ENCODE measurements at places on chromosomes 3 and 15.

DNA sequence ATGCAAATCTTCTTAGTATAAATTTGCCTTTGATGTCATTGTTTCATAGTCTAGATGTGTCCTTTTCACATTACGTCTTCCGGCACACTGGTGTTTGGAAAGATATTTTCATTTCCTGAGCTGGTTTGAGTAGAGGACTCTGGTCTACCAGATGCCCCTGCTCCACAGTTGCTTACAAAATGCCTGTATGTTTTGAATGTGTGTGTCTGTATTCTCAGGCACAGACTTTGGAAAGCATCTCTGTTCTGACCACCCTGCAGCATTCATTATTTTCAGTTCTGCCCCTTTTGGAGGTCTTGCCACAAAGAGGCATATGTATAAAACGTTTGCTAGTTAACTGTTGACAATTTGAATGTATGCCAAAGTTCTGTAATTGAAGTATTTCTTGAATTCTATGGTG, 236.0 kb upstream of the GOLIM4 start:
- DNase-seq = no peak

DNA sequence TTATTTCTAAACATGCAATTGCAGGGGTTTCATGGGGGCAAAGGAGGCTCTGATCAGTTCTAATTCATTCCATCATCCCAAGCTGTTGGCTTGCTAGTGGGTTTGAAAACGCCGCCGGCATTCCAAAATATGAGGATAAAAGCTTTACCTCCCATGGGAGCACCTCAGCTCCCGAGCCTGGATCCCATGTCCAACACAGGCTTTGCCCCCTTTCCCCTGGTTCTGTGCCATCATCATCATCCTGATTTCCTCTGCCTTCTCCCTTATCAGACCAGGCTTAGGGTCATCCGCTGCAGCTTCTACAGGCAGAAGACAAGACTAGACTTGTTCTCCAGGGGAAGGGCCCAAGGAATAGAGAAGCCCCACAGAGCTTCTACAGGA, 25.4 kb downstream of the SH3BP5 start:
- DNase-seq = no peak

DNA sequence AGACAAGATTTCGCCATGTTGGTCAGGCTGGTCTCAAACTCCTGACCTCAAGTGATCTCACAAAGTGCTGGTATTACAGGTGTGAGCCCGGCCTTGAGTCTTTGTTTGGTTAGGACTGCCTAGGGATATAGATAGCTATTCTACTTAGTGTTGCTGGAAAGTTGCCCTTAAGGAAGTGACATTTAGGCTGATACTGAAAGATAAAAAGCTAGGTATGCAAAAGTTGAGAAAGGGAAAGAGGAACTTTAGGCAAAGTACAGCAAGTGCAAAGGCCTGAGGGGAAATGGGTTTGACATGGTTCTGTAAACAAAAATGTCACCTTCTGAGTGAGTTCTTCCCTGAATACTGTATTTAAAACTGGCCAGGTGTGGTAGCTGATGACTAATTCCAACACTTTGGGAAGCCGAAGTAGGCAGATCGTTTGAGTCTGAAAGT, 111.5 kb downstream of the ZNF609 start:
- DNase-seq = no peak

GRCh38 chr15:101662203-101662602, 10.0 kb upstream of the TM2D3 start:
- DNase-seq = no peak

DNA sequence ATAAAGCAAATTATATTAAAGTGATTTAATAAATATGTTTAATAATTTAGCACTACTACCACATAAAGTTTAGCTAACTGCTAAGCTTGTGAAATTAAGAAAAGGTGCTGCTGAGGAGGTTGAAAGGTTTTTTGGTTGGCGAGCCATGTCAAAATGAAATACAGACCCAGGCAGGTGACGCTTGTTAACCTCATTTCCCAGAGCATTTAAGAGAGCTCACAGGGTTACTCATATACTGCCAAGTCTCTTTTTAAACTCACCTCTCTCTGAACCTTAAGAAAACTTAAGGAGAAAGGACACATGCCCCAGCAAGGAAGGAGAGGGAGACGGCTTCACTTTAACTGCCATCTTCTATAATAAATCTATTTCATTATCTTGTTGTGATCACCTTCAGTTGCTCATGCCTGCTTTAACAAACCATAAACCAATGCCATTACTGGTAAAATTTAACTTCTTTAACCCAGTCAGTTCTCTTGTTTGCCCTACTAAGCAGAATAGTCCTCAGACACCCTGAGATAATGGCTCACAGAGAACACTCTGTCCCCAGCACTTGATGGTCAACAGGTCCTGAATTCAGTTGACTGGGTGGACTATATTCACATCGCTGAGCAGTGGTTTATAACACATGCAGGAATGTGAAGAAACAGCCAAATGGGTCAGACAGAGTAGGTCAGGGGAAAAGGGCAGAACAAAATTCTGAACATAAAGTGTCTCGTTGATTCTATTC, 540.1 kb downstream of the UNC13C start:
- DNase-seq = no peak

DNA sequence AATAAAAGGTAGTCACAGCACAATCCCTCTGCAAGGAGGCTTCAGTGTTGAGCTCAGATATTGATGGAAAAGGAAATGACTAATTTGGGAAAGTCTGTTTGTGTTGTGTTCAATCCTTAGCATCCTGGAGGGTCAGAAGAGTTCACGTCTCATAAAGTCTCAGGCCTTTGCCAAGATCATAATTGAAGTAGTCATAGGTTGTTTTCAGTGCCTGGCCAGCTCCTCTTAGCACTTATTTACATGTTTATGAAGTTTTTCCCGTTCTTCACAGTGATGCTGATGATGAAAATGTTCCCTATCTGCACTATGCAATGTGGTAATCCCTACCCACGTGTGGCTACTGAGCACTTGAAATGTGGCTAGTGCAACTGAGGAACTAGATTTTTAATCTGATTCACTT, 61.6 kb upstream of the TGFBR2 start:
- DNase-seq = no peak

GRCh38 chr3:119318876-119319275, 24.7 kb downstream of the ARHGAP31 start:
- no peak for DNase-seq

GRCh38 chr15:42734076-42734672, 2.8 kb downstream of the CDAN1 start:
- DNase-seq = no peak

GRCh38 chr3:24605511-24606028, 110.9 kb upstream of the THRB start:
- DNase-seq = no peak

DNA sequence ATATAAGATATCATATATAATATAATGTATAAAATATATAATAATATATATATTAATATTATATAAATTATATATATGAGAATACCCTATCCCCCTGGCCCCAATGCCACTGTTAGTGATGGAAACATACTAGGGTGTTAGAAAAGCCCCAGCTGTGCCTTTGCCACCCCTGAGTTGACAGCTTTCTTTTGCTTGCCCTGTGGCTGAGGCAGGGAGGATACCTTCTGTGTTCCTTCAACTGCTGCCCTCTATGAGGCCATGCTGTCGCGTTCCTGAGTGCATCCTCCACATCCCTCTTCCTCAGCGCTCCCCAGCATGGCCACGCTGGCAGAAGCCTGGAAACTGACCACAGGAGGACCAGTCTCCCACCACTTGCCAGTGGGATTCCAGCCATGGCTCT, 26.3 kb downstream of the FAN1 start:
- no peak for DNase-seq

DNA sequence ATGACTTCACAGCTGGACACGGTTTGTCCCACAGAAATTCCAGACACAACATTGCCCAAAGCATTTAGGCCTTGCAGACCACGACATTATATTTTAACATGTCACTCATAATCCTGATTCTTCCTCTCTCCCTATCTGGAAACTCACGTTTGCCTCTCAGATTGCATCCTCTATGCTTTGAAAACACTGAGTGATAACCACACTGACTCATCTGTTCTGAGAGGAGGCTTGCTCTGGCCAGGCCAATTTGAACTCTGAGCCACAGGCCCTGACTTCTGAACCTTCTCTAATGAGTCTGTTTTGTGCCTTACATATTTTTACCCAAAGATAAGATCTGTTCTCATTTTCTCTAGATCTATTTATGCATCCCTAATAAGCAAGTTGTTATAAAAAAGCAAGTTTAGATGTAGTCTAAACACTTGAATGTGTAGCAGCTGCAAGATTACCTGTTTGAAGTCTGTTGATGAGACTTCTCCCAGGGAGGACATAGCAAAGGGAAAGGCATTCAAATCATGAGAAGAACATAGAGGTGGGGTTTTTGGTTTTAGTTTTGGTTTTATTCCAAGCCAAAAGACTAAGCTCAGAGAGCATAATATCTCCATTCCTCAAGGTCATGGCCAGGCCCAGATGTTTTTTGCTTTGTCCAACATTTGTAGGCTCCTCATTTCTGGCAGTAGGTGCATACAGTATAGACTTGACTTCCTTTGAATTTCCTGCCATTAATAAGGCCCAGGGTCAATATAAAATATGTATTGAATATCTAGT, 234.4 kb upstream of the LRTM1 start:
- no peak for DNase-seq

- DNase-seq = no peak
Observed at GRCh38 chr3:102034639-102035451, 185.5 kb downstream of the NFKBIZ start.

DNA sequence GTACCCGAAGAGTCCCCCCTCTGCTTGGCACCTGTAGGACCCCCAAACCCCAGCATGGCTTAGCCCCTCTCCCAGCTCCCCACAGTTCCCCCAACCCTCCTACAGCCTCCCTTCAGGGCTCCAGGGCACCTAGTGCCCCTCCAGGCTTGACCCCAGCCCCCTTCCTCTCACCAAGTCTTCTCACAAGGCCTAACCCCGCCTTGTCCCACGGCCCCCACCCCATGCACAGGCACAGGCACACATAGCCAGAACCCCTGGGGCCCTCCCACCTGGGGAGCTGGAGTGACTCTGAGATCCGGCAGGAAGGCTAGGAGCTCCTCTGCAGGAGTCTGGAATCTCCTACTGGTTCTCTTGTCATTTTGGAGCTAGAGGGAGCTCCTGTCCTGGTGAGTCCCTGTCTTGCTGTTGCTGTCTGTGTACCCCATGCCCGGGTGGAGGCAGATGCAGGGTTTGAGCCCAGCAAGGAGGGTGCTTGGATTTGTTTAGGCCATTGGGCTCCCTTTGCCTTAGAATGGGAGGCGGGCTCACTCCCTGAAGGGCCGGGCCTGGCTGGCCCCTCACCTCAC, 39.6 kb downstream of the KLF13 start:
- DNase-seq = no peak

GRCh38 chr3:63064209-63064755, 189.1 kb upstream of the CADPS start:
- no peak for DNase-seq

GRCh38 chr3:126337980-126338651, 19.1 kb downstream of the KLF15 start:
- no peak for DNase-seq

- no peak for DNase-seq
Observed at GRCh38 chr3:173660645-173661299, 263.2 kb downstream of the NLGN1 start.

GRCh38 chr3:4834403-4834866, 144.8 kb upstream of the BHLHE40 start:
- DNase-seq = no peak

GRCh38 chr3:195738274-195739044, 17.7 kb downstream of the MUC20 start:
- no peak for DNase-seq

GRCh38 chr15:33226559-33227181, 32.2 kb upstream of the FMN1 start:
- peak; percentile 35 for DNase-seq

DNA sequence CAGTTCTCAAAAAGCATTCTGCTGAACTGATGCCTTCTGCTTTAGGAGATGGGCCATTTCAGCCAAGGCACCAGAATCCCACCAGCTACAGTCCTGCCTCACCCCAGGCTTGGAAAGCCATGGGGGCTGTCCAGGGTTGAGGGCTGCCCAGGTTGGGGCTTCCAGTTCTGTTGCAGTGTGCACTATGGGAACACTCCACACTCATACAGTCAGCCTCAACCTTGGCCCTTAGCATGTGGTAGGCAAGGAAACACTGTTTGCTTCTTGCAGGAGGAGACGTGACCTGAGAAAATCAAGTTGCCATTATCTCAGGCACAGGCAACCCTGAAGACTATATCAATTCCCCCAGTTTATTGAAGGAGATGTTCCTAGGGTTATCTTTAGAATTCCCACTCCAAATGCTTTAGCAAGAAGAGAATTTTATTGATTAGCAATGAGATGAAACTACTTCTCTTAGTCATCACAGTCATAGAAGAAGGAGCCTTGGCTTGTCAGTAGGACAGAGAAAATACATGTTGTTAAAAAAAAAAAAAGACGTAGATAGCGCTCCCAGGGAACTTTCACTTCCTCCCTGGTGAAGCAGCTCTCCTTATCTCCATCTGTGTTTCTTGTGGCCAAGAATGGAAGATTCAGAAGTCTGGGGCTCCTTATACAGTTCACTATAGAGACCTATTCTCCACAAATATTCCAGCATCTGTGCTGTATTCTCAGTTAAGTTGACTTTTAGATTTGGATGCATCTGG, 38.3 kb upstream of the IL12A start:
- no peak for DNase-seq

- no peak for DNase-seq
Observed at GRCh38 chr3:20527368-20527767, 341.4 kb upstream of the SGO1 start.

DNA sequence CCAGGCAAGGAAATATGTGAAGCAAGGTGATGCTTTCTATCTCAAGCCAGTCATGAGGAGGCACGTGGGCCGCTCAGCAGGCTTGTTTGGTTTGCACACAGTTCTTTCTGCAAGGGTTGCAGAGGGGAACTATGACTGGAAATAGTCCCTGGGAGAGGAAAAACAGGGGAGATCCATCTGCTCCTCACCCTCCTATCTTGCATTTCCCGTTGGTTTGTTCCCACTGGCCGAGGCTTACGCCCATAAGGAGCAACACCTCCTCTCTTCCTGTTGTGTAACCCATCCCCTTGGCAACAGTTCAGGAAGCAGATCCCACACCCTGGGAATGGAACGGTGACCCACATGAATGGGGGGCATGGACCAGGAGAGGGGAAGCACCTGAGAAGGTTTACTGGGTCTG, 72.1 kb upstream of the MAGI1 start:
- DNase-seq = peak; percentile 4

DNA sequence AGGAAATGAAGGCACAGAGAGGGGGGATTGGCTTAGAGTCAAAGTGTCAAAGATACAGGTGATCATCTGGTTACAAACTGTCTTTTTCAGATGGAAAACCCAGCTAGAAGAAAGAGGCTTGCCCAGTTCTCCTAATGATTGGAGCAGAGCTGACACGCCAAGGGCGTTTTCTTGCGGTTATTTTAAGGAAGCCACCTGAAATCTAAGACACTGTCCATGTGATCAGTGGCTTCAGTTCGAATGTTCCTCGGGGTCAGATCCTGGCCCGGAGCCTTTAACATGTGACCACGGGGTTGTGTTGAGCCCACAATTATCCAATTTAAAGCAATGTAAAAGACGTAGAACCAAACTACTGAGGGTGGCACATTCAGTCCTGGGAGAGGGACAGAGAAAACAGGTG, 19.5 kb downstream of the FAM43A start:
- DNase-seq = no peak
